ENCODE measurements at places on chromosomes 2 and 18. TPM values are rescaled to one million over a fixed set of nuclear protein-coding genes. Genes with fewer than 3 reads are reported as not detected.

- no peak for DNase-seq
These were observed 349.7 kb downstream of the CYRIA start for GRCh38 chr2:16315908-16316307.

DNA sequence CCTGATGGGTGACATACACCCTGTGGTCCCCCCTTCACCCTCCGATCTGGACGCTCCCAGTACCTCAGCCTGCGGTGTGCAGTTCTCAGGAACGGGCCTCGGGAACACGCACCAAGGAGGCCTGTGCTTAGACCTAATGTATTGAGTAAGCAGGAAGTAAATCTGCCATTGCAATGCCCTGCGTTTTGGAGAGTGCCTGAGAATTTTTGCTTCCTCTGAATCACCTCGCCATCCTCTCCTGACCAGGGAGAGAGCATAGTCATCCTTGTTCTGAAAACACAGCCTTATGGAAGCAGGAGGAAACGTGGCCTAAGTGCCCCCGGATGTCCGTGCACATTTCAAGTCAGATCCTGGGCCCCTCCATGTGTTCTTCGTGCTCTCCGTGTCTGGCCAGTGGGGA lies 272.2 kb downstream of the NDUFA10 start:
- DNase-seq, result no peak

GRCh38 chr2:59066787-59067399 lies 825.8 kb upstream of the FANCL start:
- no peak for DNase-seq

- no peak for DNase-seq
These were observed 245.4 kb downstream of the INSIG2 start for GRCh38 chr2:118333664-118334063.

Gene IL18R1
- polyA plus RNA-seq, result 0.32 TPM

DNA sequence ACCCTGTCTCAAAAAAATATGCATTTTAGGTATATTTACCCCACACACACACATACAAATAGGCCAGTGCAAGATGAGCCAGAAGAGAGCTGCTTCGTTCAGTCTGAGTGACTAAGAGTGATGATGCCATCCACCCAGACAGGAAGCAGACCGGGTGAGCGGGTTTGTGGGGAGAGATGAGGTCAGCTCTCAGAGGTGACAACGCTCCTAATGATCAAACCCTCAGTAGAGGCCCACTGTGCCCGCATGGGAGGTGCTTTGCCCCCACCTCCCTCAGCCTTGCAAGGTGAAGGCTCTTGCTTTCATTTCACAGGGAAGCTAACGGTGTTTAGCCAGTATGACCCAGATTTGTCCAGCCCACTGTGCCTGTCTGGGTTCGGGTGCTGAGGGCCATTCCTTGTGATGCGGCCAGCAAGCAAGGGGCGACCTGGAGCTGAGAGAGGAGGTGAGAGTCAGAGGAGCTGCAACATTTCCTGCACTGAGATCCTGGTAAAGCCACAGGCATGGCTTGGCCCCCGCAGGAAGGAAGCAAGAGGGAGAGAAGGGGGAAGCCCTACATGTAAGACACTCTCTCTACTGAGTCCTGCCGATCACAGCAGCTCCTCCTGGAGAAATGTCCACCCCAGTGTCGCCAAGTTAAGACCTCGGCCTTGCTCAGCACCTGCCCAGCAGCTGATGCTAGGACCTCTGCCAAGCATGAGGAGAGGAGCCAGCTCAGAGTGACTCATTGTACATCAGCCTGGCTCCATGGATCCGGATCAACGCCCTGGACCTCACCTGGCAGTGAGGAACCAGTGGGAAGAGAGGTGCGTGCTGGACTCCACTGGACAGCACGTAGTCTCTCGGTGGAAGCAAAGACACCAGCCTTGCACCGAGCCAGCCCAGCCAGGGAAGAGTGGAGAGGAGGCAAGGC lies 37.0 kb downstream of the NIFK start:
- peak; percentile 50 for DNase-seq

Gene C18orf63
- not detected for polyA plus RNA-seq

Gene MAIP1
- polyA plus RNA-seq, result 13.0 TPM

DNA sequence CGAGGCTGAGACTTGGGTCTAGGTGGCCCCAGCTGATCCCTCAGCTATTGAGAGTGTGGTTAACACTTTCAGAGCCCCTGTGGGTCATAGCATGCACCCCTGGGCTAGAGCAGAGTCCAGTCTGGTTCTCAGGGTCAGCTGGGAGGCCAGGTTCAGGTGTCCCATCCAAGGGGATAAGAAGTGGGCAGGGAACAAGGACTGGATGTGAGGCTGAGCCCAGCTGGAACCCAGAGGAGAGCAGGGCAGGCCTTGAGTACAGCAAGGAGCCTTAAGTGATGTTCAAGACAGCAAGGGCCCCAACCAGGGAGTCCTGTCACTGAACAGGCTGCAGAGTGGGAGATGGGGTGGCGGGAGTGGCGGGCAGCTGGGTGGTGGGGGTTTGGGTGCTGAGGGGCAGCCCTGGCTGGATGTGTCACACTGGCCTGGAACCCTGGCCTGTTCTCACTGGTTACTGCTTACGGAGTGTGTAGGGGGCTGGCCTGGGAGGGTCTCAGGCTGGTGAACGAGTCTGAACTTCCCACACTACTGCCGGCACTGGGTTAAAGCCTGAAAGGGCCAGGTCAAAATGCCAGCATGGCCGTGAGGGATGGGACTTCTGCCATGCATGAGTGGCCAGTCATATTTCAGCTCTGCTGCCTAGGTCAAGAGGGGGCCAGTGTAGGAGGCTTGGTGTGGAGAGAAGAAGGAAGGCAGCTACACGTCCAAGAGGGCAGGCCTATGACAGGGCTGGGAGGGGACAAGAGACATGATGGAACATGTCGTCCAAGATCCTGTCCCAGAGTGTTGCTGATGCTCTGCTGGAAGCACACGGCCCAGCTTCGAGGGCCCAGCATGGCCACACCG lies 13.6 kb downstream of the TMEM185B start:
- DNase-seq, result no peak

Gene POTEC
- polyA plus RNA-seq, result not detected

- no peak for DNase-seq
These were observed 143.7 kb downstream of the USP34 start for GRCh38 chr2:61327173-61327572.

DNA sequence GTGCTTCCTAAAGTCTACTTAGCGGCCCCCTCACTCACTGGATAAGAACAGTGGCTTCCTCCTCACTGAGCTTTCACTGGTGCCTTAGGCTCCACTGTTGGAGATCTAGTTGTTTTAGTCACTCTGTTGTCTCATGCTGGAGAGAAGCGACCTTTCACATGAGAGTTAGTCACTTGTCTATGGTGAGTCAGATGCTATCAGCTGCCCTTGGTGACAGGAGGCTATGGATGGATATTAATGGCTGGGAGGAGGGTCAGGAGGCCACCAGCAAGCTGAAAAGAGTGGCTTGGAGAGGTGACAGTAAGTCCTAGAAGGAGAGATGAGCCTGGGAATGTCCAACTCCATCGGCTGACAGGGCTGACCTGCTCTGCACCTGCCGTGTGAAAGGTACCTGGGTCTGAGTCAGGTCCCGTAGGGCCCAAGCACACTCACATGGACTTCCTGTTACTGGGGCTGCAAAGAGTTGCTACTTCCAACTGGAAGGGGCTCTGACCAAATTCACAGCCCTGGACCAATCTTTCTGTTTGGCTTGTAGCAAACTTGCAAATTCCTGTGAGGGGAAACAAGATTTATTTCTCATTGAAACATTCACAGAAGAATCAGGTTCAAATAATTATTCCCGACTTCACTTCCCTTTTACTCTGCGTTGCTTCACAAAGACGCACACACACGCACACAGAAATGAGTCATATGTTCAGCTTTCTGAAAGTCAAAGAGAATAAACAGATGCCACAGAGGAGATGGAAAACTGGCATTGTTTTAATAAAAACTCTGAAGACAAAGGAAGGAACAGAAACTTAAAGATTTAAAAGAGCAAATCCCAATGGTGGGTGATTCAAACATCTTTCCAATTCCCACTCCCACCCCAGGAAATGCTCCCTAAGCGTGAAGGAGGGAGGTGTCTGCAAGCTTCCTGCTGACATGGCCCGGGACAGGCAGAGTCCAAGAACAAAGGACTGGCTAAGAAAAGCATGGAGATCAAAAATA lies 203.5 kb upstream of the TWIST2 start:
- DNase-seq, result no peak

DNA sequence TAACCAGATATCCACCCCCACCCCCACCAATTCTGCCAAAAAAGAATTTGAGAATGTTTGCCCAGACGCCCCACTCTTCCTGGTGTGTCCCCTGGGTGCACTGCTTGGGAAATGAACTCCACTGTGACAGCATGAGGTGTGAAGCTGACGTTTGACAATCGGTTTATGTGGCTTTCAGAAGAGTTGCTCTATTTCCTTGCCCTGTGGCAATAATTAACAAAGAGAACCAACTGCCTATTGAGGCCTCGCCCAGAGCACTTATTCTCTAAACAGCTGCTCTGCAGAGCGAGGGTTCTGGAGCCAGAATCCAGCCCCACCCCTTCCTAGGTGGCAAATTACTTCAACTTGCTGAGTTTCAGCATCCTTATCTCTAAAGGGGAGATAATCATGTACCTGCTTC lies 115.8 kb upstream of the SIX3 start:
- DNase-seq, result no peak

GRCh38 chr18:76368976-76369375 lies 126.1 kb downstream of the ZNF516 start:
- no peak for DNase-seq

- no peak for DNase-seq
These were observed 106.4 kb upstream of the CCDC85A start for GRCh38 chr2:56077359-56077915.

DNA sequence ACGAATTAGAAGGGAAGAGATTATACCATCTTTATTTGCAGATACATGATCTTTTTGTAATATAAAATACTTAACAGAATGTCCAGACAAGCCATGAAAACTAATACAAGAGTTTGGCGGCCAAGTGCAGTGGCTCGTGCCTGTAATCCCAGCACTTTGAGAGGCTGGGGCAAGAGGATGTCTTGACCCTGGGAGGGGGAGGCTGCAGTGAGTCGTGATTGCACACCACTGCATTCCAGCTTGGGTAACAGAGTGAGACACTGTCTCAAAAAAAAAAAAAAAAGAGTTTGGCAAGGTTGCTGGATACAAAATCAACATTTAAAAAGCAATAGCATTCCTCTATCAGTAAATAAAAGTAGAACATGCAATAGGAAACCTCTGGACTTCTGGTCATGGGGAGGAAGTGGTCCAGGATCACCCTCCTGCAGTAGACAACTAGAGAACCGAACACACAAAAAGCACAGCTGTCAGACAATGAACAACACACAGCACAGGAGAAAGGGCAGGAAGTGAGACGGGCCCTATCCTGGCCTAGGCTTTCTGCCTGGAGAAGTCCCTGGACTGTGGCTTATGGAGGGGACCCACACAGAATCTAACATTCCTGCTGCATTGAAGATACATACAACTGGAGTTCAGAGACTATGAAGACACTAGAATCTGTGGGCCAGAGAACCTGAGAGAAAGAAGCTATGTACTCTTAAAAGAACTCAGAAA lies 118.9 kb upstream of the ARL4C start:
- no peak for DNase-seq

DNA sequence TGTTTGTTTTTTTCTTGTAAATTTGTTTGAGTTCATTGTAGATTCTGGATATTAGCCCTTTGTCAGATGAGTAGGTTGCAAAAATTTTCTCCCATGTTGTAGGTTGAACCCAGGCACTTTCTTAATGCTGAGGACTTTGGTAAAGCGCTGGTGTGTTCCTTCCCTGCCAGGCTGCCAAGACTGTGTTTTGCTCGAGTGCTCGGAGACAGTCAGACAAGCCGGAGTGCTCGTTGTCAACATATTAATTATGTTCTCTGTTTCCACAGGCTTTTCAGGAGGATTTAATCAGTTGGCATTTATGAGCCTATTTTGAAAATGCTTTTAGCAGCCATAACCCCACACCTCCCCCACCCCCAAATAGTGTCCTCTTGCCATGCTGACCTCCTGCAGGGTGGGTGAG lies 6.4 kb downstream of the MTCL1 start:
- no peak for DNase-seq

DNA sequence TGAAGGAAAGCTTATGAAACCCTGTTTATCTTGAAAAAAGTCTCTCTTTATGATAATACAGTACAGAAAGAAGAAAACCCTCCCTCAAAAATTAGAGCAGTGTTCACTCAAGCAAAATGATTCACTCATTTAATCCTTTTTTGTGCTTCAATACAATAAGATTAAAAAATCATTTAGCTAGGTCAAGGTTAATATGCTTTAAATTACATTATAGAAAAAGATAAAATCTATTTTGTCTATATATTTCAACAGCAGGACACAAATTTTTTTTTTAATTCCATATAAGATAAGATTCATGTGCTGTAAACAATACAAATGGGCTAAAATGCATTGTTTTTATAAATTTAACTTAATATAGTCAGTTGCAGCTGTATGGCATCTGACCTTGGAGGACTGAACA lies 176.9 kb downstream of the KCNE4 start:
- DNase-seq, result no peak

Gene TMEM17
- not detected for polyA plus RNA-seq

DNA sequence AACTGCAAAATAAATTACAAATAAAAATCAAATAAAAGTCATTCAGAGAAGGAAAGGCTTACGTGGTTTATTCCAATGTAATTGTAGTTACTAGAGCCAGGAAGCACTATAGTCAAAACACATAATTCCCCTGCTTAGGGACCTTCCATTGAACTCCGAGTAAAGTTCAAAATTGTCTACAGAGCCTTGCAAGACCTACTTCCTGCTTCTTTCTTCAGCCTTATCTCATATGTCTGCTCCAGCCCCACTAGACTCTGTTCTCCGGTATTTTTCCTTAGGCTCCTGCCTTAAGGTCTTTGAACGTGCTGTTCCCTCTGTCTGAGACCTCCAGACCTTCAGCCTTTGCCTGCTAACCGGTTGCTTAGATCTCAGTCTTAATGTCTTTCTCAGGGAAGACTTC lies 104.3 kb downstream of the ARL6IP6 start:
- DNase-seq, result no peak

Gene MAPK4
- not detected for polyA plus RNA-seq

Gene CNRIP1
- polyA plus RNA-seq, result not detected

- no peak for DNase-seq
These were observed 372.8 kb upstream of the RND3 start for GRCh38 chr2:150860301-150860700.

DNA sequence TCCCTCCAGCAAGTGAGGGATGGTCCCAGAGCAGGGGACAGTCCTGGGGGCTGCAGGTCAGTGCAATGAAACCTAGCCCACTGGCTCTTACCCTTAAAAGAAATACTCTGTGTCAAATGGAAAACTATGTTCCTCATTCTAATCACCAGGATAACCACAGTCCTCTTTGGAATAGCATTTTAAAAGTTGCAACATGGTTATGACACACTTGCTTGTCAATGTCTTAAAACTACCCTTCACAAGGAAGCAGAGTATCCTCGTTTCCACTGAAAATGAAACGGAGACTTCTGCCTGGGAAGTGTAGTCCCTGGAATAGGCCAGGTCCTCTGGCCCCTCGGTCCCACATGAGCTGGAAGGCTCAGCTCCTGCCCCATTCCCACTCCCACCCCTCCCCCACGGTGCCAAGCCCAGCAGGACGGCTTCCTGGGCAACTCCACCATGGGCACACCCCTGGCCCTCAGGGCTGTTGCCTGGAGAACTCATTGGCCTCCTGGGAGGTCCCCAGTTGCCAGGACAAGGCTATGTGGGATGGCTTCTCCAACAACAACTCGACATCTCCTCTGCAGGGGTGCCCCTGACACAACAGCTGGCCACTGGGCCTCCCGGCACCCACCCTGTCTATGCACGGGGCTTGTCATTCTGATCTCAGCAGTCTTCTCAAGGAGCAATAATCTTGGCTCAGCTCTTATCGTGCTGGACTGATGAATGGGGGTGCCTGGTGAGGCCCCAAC lies 38.3 kb upstream of the ST3GAL5 start:
- DNase-seq, result no peak

GRCh38 chr2:112304298-112304941 lies 29.0 kb downstream of the ZC3H6 start:
- DNase-seq, result no peak

- no peak for DNase-seq
These were observed 90.3 kb upstream of the BCL2L11 start for GRCh38 chr2:111030260-111030891.
